ENCODE measurements at places on chromosomes 7 and 10. TPM values are rescaled to one million over a fixed set of nuclear protein-coding genes. Genes with fewer than 3 reads are reported as not detected.

Gene HECW1
- total RNA-seq, result 0.15 TPM

Gene OR13A1
- total RNA-seq, result not detected

Gene CYP2E1
- total RNA-seq, result 7.7 TPM

GRCh38 chr10:73368238-73368637, 9.6 kb upstream of the CFAP70 start:
- H3K27me3 ChIP-seq, result no peaks in the 10 kb centered on the region
- peaks cover 24% of the 10 kb centered on the region for H3K36me3 ChIP-seq
- H3K4me3 ChIP-seq, result no peak overlapping the region
- H3K4me1 ChIP-seq, result no peaks in the 10 kb centered on the region
- no peak overlapping the region for H3K27ac ChIP-seq

- no peak for DNase-seq
- no peaks in the 10 kb centered on the region for H3K36me3 ChIP-seq
- H3K27ac ChIP-seq, result no peak overlapping the region
- H3K4me1 ChIP-seq, result no peaks in the 10 kb centered on the region
- no peaks in the 10 kb centered on the region for H3K27me3 ChIP-seq
Observed at GRCh38 chr7:151565541-151565940, 45.8 kb upstream of the RHEB start.

DNA sequence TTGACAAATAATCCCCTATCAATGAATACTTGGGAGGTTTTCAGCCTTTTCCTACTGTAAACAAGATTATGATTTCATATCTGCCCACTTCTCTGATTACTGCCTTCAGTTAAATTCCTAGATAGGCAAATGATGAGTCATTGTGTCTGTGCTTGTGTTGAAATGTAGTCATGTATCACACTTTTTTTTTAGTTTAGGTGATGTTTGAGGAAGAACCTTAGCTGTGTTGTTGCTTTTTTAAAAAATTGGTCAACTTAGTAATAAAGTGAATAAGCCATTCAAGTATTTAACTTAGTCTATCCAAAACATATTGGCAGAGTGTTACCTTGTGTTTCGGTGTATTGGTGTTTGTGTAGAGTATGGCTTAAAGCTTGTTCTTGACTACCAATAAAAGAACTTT, 60.0 kb downstream of the WAC start:
- peak overlapping the region; percentile 89 for H3K27ac ChIP-seq
- H3K4me1 ChIP-seq, result peaks cover 4% of the 10 kb centered on the region

DNA sequence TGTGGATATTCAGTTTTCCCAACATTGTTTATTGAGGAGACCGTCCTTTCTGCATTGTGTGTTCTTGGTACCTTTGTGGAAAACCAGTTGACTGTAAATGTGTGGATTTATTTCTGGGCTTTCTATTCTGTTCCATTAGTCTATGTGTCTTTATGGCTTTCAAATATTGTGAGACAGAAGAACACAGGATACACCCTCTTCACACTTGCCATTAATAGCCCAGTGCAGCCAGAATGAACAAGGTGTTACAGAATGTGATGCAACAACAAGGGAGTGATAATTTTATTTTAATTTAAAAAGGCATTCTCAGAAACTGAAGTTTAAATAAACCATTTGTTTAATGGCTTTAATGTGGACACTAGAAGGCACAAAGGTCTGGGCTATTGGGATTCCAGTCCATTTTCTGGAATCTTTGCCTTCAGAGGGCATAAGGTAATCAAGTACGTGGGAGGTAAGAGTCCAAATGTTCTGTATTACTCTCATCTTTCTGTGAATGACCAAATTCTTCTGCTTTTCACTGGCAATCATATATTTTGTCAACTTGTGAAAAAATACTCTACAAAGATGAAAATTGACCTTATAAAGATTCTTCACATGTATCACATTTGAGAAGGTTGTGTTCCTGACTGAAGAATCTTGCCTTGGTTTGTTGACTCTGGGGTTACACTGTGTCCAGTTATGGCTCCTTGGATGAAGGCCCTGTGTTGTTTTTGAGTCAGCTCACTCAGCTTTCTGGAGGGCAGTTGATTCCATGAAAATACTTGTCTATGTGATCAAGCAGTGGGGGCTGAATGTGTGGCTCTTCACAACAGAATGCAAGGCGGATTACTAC, 962.7 kb downstream of the LRMDA start:
- H3K4me3 ChIP-seq, result no peak overlapping the region
- no peak for DNase-seq
- H3K27me3 ChIP-seq, result peaks cover 3% of the 10 kb centered on the region
- H3K4me1 ChIP-seq, result no peaks in the 10 kb centered on the region
- no peaks in the 10 kb centered on the region for H3K36me3 ChIP-seq

DNA sequence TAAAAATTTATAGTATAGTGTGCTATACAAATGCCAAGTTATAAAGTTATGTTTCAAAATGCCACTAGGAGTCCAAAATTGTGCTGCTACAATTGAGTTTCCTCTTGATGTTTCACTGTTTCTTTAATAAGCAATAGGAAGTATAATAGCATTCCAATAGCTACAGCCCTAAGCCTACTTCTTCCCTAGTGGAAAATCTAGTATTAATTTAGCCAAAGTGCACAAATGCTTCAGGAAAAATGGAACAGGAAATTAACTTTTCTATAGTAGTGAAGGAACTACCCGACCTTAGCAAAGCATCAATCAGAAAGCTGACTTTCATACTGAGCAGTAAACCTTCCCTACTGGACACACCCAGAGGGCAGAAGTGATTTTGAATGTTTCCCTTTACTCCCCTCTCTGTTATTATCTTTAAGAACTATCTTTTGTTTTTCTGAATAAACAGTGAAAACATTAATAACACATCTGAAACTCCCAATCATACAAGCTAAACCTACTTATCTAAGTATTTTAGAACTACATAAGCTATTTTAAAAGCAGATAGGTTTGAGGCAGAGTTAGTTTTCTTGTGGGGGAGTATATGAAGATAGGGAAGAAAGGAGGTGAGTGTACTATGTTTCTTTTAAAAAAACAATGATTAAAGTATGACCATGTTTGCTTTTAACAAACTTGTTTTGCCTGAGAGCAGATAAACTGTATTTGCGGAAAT, 13.7 kb downstream of the CPED1 start:
- H3K27me3 ChIP-seq, result no peaks in the 10 kb centered on the region
- H3K4me3 ChIP-seq, result no peak overlapping the region
- H3K27ac ChIP-seq, result no peak overlapping the region
- no peaks in the 10 kb centered on the region for H3K36me3 ChIP-seq
- peaks cover 30% of the 10 kb centered on the region for H3K4me1 ChIP-seq

DNA sequence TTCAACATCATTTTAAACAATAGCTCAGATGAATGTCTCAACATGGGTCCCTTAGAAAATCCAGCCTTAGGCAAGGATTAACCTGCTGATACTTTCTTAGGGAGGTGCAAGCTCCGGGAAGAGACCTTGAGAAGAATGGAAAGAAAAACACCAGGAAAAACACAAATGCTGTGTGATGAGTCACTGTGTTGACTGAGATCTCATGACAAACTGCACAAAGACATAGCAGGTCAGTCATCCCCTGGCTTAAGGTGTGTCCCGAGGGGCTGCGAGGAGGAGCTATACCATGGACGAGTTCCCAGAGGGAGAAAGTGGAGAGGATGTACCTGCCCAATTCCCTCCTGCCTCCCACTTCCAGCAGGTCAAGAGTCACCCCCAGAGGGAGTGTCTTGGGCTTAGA, 98.0 kb downstream of the TEX36 start:
- peaks cover 4% of the 10 kb centered on the region for H3K36me3 ChIP-seq
- DNase-seq, result no peak
- no peaks in the 10 kb centered on the region for H3K27me3 ChIP-seq
